ENCODE measurements at places on chromosomes 1 and 21.

- DNase-seq, result no peak
Measured at GRCh38 chr1:78370356-78370755, 120.4 kb upstream of the PTGFR start.

DNA sequence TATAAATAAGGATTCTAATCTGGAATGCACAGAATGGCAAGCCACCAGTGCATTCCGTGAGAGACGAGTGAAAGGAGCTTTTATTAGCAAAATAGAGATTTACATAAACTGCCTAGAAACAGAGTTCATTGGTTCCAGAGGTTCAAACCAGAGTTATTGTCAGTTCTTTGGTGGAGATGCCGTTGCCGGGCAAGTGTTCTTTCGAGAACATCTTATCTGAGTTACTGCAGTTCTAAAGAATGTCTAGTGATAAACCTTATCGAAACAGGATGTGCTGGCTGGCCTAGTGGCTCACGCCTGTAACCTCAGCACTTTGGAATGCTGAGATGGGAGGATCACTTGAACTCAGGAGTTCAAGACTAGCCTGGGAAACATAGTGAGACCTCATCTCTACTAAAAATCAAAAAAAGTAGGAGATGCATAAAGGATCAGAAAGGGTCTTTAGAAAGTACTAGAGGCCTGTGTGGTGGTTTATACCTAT, 19.9 kb upstream of the EVI5 start:
- DNase-seq, result peak; percentile 32

DNA sequence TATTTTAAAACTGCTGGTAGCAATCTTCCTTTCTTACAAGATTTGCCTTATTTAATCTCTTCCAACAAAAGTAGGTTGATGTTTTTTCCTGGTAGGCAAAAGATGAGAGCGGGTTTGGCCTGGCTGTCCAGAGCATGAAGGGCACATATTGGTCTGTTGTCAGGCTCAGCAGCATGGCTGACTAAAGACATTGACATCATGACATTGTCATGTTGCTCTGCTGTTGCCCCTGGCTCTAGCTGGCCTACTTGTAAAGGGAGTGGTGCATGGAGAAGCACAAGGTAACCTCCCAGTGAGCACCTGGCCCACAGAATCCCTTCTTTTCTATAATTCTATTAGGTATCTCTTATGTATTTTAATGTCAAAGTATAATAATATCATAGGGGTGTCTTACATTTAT, 23.6 kb downstream of the GNPAT start:
- DNase-seq, result no peak

DNA sequence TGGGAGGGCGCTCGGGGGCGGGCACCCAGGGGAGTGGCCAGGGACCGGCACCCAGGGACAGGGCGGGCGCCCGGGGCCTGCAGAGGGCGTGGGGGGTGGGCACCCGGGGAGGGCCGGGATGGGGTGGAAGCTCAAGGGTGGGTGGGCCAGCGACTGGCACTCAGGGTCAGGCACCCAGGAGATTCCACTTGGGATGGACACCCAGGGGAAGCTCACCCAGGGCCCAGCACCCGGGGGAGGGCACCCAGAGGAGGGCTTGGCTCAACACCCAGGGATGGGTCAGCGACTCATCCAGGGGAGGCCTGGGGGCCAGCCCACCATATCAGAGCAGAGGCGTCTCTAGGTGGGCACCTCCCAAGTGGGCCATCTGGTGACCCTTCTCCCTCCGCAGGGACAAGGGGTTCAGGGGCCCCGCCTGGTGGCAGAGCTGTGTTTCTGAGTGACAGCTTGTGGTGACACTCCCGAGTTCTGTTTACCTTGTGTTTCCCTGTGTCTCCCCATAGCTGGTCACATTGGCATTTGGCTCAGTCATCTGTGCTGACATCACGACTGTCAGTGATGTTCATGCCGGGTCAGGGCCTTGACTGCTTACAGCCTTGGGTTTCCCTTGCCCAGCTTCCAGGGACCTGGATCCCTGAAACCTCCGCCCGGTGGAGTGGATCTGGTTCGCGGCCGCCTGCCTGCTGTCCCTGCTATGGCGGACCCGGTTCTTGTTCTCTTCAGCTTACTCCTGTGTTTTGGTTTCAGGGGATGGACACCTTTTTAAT, 749 bp downstream of the IBA57 start:
- peak; percentile 77 for DNase-seq

DNA sequence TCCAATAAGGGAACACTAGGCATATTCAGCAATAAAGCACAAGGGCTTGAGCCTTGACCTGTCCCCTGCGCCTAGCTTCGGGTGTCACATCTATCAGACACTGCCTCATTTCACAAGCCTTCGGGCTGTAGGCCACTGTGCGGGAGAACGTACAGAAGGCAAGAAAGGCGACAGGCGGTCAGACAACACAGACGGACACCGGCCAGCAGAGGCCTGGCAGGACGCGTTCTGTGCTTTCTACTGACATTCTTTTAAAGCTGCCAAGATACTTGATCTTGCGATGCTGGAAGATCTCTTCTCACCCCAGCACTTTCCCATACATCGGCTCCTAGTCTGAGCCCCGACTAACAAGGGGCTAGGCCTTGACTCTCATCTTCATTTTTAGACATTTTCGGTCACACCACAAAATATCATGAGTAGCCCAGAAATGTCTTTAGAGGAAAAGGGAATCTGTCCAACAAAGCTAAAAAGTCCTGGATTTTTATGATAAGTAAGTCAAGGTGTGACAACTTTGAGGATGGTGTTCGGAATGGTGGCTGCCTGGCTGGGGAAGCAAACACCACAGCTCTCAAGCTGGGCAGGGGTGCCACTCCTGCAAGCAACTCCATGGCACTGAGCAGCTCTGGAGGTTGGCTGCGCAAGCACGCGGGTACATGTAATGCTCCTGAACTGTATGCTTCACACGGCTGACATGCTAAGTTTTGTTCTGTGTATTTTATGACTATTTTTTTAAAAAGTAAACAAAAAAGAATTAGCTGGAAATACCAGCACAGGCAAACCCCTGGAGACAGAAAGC, 18.7 kb downstream of the RIPK4 start:
- DNase-seq, result no peak

Measured in D341Med (cell line).